ENCODE measurements at places on chromosomes 16 and 17.

DNA sequence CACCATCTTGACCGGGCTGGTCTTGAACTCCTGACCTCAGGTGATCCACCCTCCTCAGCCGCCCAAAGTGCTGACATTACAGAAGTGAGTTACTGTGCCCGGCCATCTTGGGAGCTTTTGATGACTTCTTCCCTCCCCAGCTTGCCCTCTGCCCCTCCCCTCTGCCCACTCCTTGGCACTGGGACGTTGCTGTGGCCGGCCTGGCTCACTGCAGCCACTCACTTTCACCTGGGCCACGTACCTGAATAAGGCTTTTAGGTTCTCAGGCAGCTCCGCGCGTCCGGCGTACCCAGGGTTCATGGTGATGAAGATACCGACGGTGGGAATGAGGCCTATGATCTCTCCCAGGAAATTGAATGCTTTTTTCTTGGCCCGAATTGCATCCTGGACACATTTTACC is 81.6 kb downstream of the DNAH17 start:
- DNase-seq, result no peak

DNA sequence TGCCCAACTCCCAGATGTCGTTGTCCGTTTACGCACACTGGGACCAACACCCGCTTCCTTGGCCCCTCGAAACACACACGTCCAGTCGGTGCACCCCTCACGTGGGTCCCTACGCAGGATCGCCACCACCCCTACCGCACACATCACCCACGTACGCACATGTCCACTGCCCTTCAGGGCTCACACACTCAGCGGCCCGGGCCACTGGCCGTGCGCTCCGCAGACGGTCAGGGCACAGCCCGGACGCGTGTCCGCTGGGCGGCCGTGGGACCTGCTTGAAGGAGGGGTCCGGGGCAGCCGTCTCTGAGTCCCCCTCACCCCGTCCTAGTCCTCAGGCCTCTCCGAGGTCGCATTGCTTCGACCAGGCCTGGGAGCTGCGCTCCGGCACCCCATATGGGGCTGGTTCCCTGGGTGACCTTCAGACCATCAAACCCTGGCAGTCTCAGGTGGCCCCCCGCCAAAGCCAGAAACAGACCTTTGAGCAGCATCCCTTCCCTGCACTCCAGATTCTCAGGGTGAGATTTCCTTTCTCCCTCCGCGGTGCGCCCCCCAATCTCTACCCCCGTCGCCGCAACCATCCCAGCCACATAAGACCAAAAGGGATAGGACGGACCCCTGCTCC is 914 bp upstream of the GPRC5B start:
- DNase-seq, result no peak

- DNase-seq, result no peak
Observed at GRCh38 chr17:61280338-61280737, 119.3 kb upstream of the TBX2 start.

- DNase-seq, result no peak
Observed at GRCh38 chr16:53766304-53767016, 62.5 kb downstream of the FTO start.

GRCh38 chr17:80463784-80464400 is 12.5 kb downstream of the NPTX1 start:
- no peak for DNase-seq

- peak; percentile 57 for DNase-seq
Observed at GRCh38 chr17:77465358-77466041, 324.7 kb downstream of the SEC14L1 start.

DNA sequence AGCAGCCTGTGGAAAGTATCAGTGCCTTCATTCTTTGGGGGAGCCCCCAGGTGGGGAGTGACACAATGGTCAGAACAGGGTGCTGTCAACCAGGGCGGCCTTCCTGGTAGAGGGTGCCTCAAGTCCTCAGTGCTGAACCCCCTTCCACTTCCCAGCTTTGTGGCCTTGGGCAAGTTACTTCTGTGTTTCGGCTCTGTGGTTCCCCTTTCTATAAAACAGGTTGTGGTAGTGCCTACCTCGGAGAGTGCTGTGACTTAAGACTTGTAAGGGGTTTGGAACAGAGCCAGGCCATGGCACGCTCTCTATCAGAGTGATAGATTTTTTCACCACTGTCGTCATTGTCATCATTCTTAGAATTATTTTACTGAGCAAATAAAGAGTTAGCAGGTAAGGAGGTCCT is 141.1 kb downstream of the CCDC182 start:
- no peak for DNase-seq

GRCh38 chr16:69931631-69932030 is 19.5 kb upstream of the CLEC18A start:
- DNase-seq, result no peak

DNA sequence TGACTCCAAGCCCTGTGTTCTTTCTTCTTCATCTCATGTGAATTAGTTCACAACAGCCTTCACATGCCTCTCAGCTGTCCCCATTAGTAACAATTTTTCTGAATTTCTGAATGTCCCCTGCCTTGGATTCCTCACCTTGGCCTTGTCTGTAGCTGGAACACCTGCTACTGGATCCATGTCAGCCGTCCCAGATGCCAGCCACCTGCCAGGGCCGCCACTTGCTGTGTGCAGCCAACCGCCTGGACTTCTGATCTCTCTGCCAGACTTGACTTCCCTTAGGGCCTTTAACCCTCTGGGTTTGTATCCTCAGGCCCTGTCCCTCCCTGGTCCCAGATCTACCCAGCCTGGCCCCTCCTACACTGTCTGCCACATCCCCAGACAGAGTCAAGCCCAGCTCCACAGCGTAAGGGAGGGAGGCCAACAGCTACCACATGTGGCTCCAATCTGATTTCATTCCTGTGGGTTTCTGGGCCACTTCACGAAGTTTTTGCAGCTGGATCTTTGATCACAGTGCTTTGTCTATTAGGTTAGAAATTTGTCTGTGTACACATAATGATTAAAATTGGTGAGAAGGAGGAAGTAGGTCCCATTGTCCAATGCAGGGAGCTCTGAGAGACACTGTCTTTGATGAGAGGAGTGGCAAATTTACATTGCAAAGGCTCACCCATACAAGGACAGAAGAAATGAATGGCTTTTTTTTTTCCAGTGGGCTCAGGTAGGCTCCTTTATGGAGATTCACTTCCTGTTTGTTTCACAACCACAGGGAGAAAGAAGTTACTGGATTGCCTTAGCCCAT is 15.3 kb downstream of the MPP2 start:
- no peak for DNase-seq

Measured in stimulated activated CD4-positive, alpha-beta T cell treated with anti-CD3 and anti-CD28 coated beads, Interleukin-15, amount 100 ng/mL, for 1 hour (primary cell).